ENCODE measurements at places on chromosomes 1 and 21. TPM values are rescaled to one million over a fixed set of nuclear protein-coding genes. Genes with fewer than 3 reads are reported as not detected.

CYP4A22 gene
- total RNA-seq: not detected

RPRD2 gene
- 23.7 TPM for total RNA-seq

KISS1 gene
- total RNA-seq: not detected

NAV1 gene
- 0.40 TPM for total RNA-seq

TMEM200B gene
- 0.72 TPM for total RNA-seq

SH3BGR gene
- total RNA-seq: 1.4 TPM

TESK2 gene
- 2.6 TPM for total RNA-seq

PKP1 gene
- not detected for total RNA-seq

GSTM1 gene
- 94.2 TPM for total RNA-seq

GJA9 gene
- not detected for total RNA-seq

SEMA6C gene
- total RNA-seq: 2.3 TPM

LCE1B gene
- not detected for total RNA-seq

AMIGO1 gene
- total RNA-seq: 1.1 TPM

LCA5L gene
- not detected for total RNA-seq

OR2L2 gene
- total RNA-seq: 0.07 TPM

LCE3D gene
- total RNA-seq: not detected

FLG2 gene
- total RNA-seq: not detected

CLK2 gene
- total RNA-seq: 86.2 TPM

KANK4 gene
- total RNA-seq: not detected

PLA2G5 gene
- total RNA-seq: not detected

LCE3E gene
- total RNA-seq: not detected

BCAR3 gene
- total RNA-seq: 0.61 TPM

RGS5 gene
- total RNA-seq: 2.8 TPM

ZNF683 gene
- not detected for total RNA-seq

APOBEC4 gene
- total RNA-seq: not detected

CFHR1 gene
- not detected for total RNA-seq

PDZK1IP1 gene
- not detected for total RNA-seq

ZNF697 gene
- total RNA-seq: 4.8 TPM

TMEM51 gene
- 0.14 TPM for total RNA-seq

KRTAP19-3 gene
- not detected for total RNA-seq

MYBPH gene
- total RNA-seq: not detected

IFNLR1 gene
- 5.3 TPM for total RNA-seq

OTUD7B gene
- 38.8 TPM for total RNA-seq

SGIP1 gene
- total RNA-seq: not detected

GAS5 gene
- 703 TPM for total RNA-seq

ZBTB37 gene
- 8.7 TPM for total RNA-seq

TP73 gene
- 1.3 TPM for total RNA-seq

C1QB gene
- total RNA-seq: not detected

ZSWIM5 gene
- 0.12 TPM for total RNA-seq

CFHR2 gene
- total RNA-seq: 0.37 TPM

TEDDM1 gene
- total RNA-seq: not detected

HLX gene
- 5.7 TPM for total RNA-seq

All from activated CD4-positive, alpha-beta T cell treated with anti-CD3 and anti-CD28 coated beads, Interleukin-2, amount 10 ng/mL, durations not matched to agents 24 days and 14 days (primary cell).